Activated CD4-positive, alpha-beta T cell treated with anti-CD3 and anti-CD28 coated beads, Interleukin-2, amount 10 ng/mL, durations not matched to agents 7 days and 5 days (primary cell): ENCODE measurements at places on chromosomes 11 and 22. TPM values are rescaled to one million over a fixed set of nuclear protein-coding genes. Genes with fewer than 3 reads are reported as not detected.
A peak's percentile ranks its signal among the peaks of the same experiment; 100 is the strongest.

DNA sequence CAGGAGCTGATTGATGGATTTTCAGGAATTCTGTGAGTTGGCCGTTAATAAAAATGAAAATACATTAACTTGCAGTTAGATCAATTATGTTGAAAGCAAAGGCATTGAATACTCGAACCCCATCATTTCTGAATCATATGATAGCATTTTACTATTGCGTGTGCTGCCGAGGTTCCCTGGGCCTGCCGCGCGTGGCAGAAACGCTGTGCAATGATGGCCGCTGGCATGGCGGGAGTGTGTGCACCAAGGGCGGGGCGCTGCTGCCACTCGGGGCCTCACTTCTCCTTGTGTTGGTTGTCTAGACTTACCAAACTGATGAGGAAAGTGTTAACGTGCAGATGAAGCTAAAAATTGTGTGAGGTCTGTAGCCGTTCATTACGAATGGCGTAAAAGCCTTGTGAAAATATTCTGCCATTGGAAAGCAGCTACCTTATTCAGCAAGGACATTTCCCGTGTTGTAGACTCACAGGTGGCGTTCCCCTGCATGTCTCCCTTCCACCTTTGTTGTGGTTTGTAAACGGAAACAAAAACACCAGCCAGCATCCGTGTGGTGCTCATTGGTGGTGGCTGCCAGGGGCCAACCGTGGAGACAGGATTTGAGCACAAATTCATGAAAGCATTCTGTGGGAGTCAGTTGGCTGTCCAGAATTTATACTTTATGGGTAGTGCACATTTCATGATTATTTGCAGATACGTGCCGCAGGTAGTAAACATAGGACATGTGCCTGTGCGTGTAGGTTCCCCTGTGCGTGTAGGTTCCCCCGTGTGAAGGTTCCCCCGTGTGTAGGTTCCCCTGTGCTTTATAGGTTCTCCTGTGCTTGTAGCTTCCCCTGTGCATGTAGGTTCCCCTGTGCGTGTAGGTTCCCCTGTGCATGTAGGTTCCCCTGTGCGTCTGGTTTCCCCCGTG, 5.9 kb upstream of the GRAMD4 start:
- peak overlapping the region; percentile 81 for H3K4me3 ChIP-seq
- DNase-seq, result peak; percentile 89
- peaks cover 47% of the 10 kb centered on the region for H3K4me1 ChIP-seq

DNA sequence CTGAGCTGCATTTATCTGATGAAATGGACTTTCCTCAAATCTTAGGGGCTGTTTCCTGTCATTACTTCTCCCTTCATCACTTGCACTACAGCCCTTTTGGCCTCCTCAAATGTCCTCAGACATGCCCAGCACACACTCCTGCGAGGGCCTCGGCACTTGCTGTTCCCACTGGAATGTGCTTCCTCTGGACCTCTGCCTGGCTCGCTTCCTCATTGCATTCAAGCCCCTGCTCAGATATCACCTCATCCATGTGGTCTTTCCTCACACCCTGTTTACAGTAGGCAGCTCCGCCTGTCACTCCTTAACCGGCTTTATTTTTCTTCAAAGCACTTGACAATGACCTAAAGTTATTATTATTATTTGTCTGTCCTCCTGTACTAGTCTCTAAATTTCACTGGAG, 9.0 kb downstream of the NAT10 start:
- no peak for DNase-seq
- no peaks in the 10 kb centered on the region for H3K27me3 ChIP-seq
- peaks cover 51% of the 10 kb centered on the region for H3K36me3 ChIP-seq
- no peaks in the 10 kb centered on the region for H3K4me1 ChIP-seq
- H3K4me3 ChIP-seq, result no peak overlapping the region
- no peak overlapping the region for H3K27ac ChIP-seq

DNA sequence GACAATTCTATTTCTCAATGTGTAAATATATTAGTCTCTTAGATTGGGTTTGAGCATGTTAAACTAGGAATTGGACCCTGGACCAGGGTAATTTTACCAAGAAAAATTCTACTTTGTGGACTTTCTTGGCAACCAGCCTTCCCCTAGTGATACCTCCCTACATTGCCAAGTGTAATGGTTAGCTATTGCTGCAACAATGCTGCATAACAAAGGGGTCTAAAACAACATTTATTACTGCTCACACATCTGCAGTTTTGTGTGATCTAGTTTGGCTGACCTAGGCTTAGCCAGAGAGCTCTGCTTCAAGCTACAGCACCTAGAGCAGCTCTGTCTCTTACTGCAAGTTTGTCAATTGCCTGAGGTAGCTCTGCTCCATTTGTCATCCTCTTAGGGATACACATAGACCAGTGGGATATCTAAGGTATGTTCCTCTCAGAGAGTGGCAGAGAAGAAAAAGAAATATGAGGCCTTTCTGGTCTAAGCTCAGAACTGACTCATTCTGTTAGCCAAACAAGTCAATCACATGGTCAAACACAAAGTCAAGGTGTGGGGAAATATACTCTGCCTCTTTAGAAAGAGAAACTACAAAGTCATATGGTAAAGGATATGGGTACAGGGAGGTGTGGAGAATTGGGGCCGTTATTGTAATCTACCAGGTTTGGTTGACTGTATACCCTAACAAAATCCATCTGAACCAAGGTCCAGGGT, 2.0 kb upstream of the LAYN start:
- H3K27me3 ChIP-seq, result peaks cover 70% of the 10 kb centered on the region
- peaks cover 30% of the 10 kb centered on the region for H3K4me1 ChIP-seq
- no peak overlapping the region for H3K4me3 ChIP-seq
- H3K27ac ChIP-seq, result peak overlapping the region; percentile 57
- DNase-seq, result no peak

DNA sequence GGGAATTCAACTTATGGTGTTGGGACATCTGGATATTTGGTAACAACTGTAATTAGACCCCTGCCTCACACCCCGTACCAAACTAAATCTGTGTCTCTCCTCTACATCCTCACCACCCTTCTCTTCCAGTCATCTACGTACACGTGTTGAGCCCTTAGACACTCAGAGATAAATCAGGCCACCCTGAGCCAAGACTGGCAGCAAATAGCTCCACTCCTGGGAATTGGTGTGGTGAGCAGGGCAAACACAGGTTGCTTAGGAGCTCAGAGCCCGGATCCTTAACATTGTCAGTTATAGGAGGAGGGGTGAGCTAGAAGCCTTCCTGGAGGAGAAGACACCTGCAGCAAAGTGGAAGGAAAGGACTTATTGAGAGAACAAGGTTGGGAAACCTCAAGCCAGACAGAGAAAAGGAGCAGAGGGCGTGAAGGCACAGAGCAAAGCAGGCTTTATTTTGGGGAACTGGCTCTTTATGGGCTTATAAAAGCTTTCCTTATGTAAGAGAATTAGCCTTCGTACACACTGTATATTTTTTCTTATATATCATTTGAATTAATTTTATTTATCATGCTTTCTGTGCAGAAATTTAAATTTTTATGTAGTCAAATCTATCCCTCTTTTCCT, 36.9 kb upstream of the KLHL35 start:
- H3K27ac ChIP-seq, result no peak overlapping the region
- no peak for DNase-seq
- no peaks in the 10 kb centered on the region for H3K36me3 ChIP-seq
- H3K4me3 ChIP-seq, result no peak overlapping the region
- no peaks in the 10 kb centered on the region for H3K27me3 ChIP-seq

The OR9G1 gene
- total RNA-seq, result not detected

DNA sequence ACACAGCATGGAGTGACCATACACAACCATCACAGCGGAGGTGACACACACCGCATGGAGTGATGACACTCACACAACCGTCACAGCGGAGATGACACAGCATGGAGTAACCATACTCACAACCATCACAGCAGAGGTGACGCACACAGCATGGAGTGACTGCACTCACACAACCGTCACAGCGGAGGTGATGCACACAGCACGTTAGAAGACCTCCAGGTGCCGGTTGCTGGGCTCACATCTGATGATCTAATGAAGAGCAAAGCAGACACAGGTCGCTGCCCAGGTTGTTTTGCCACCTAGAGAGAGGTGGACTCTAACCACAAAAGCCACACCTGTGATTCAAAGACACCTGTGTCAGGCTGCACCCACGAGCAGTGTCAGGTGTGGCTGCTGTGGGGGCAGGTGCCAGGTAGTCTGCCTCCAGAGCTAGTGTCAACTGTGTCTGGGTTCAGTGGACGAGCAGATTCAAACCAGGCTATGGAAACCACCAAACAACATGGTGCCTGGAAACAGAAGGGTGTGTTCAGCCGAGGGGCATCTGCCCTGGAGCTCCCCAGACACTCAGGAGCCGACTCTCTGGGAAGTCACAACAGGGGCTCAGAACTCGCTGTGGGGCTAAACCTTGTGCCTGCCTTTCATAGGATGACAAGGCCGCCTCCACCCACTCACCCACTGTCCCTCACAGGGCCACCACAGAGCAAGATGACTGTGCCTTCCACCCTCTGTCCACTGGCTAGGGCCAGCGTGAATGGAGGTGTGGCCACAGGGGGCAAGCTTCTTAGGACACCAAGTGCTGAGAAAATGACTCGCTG, 608.2 kb downstream of the TBC1D22A start:
- no peak for DNase-seq
- H3K36me3 ChIP-seq, result no peaks in the 10 kb centered on the region
- no peaks in the 10 kb centered on the region for H3K27me3 ChIP-seq
- no peaks in the 10 kb centered on the region for H3K4me1 ChIP-seq
- H3K4me3 ChIP-seq, result no peak overlapping the region

DNA sequence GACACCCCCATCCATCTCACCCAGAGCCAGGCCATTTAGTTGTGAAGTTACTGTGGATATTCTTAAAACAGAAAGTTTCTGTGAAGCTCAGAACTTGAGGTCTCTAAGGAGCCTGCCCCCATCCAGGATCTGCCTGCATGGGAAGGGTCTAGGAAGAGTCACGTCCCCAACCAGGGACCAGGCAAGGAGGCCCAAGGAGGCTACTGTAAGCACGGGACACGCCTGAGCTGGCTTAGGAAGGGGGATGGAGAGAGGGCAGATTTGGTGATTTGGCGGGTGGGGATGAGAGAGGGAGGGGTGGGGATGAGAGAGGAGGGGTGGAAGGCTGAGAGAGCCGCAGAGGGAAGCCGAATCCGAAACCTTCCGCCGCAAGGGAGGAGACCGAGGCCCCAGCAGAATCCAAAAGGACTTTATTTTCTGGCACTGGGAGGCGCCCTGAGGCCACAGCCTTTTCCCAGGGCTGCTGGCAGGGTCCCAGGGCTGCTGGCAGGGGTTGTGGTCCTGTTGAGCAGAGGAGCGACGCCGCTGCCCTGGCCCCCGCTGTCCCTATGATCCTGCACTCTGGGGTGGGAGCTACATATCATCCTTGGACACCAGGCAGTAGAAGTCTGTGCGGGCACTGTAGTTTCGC, 9.4 kb downstream of the SIGIRR start:
- H3K4me3 ChIP-seq, result no peak overlapping the region
- no peak for DNase-seq
- H3K36me3 ChIP-seq, result peaks cover 2% of the 10 kb centered on the region

The CCDC87 gene
- not detected for total RNA-seq

DNA sequence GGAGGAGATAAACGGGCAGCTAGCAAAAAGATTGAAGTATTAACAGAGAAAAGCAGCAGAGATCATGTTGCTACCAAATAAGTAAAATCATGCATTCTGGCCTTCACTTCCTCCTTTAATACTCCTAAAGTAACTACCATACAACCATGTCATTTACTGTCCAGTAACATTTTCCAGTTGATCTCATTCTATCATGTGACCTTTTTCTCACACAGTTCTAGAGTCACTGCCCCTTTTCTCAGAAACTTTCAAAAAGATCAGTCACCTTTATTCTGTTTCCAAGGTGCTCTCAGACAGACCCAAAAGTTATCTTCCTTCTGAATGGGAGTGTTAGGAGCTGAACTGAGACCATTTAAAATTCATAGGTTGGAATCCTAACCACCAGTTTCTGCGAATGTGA, 984.4 kb downstream of the FAM181B start:
- DNase-seq, result no peak
- H3K4me1 ChIP-seq, result no peaks in the 10 kb centered on the region
- no peak overlapping the region for H3K27ac ChIP-seq

DNA sequence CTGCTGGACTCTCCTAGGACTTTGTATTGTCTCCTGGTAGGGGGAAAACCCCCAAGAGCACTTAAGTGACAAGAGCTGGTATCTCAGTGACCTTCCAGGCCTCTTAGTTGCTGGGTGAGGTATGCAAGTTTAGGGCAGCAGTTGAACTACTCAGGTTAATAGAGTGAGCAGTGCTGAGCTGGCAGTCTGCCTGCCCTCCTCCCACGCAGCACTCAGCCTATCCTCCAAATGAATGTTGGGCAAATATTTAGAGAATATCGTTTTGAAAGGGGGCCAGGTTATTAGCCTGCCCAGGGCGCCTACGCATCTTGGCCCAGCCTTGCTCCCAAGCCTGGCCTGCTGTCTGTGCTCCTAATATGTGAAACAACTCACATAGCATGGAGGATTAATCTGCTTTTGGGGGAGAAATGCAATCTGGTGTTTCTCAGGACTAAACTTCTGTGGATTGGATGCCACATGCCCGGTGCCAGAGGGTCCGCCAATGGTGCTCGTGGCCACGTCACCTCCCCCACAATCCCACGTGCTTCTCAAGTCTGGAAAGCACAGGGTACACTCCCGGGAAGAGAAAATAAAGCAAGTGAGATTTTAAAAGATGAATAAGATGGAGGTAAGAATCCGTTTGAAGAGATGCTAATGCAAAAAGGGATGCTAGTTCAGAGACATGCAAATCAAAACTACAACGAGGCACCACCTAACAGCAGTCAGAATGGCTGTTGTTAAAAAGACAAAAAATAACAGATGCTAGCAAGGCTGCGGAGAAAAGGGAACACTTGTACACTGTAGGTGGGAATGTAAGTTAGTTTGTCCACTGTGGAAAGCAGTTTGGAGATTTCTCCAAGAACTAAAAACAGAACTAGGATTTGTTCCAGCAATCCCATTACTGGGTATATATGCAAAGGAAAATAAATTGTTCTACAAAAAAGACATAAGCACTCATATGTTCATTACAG, 67.7 kb downstream of the SPON1 start:
- no peaks in the 10 kb centered on the region for H3K4me1 ChIP-seq

- no peak overlapping the region for H3K27ac ChIP-seq
- no peaks in the 10 kb centered on the region for H3K36me3 ChIP-seq
- H3K27me3 ChIP-seq, result peaks cover 40% of the 10 kb centered on the region
- no peak for DNase-seq
- H3K4me1 ChIP-seq, result no peaks in the 10 kb centered on the region
- H3K4me3 ChIP-seq, result no peak overlapping the region
Observed at GRCh38 chr11:60477035-60477445, 15.5 kb upstream of the MS4A12 start.
